Skin of body (tissue), 3 donors: ENCODE measurements at places on chromosomes 3 and 15.

GRCh38 chr15:35399901-35400300, 146.1 kb downstream of the DPH6 start:
- DNase-seq: peak; percentile 59

GRCh38 chr15:42737529-42738328, 801 bp upstream of the CDAN1 start:
- peak; percentile 21 for DNase-seq

DNA sequence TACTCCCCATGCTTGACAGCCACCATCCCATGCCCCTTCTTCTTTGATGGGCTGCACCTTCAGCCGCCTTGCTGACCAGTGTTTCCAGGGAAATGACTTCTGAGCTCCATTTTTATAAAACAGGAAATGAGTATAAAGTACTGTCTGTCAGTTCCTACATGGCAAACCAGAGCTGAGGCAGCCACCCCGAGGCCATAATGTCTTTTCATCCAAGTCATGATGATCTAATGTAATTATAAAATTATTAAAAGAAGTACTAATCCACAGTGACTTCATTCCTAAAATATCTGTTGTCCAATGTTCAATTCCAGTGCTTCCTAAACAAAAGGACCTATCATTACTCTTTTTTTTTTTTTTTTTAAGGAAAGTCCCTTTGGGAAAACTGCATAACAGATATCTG, 75.2 kb upstream of the HERC1 start:
- no peak for DNase-seq

DNA sequence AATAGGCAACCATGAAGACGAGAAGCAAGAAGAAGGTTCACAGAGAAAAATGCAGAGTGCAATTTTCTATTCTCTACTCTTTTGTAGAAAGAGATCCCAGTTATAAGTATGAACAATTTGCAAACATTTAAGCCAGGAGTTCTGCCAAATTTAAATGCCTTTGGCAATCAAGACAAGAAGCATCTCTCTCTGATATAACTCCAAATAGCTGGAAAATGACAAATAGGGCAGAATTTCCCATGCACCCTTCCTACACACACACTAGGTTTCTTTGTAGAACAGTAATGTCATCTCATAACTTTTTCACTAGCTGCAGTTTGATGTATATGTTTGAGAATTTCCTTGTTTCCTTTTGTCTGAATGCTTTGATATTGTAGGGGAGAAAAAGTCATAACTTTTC, 333.5 kb upstream of the AZI2 start:
- DNase-seq: peak; percentile 10

DNA sequence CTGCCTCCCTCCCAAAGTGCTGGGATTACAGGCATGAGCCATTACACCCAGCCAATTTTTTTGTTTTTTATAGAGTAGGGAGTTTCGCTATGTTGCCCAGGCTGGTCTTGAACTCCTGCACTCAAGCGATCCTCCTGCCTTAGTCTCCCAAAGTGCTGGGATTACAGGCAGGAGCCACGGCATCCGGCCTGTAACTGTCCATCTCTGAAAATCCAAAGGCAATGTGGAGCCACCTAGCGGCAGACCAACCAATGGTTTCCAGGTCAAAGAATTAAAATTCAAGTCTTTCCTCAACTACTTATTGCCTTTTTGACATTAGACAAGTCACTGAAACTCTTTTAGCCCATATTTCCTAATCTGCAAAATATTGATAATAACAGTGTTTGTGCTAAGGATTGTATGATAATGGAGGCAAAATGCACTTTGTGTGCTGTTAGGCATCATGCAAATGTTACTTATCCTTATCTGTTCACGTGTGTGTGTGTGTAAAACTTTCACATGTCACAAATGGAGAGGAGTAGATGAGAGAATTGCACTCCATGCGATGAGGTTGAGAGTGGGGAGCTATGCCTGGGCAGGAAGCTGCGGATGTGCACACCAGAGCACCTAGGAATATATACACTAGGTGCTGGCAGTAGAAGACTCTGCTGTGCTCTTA, 48.7 kb downstream of the COL8A1 start:
- DNase-seq: no peak

DNA sequence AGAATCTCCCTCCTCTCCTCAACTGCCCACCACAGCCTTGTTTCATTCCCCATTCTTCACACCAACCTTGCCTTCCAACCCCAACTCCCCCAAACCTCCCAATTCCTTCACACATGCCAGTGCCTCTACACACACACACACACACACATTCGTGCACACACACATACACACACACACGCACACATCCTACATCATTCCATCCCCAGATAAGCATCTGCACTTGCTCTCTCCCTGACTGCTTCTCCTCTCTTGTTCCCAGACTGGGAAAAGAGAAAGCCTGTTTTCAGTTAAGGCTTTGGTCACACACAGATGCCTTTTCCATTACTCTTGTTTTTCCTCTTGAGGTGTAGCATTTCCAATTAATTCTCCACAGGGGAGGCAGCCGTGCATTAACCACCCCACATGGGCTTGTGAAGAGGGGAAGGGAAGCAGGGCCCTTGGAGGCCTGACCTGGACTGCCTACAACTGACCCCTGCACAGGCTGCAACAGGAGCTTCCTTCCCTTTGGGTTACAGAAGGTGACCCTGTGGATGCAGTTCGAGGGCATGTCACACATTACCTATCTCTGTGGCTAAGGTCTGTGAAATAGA, 32.0 kb upstream of the BOC start:
- no peak for DNase-seq

- DNase-seq: no peak
These were observed 588.3 kb upstream of the LMCD1 start for GRCh38 chr3:7913283-7913682.

- DNase-seq: no peak
These were observed 37.9 kb downstream of the LMLN start for GRCh38 chr3:197997936-197998335.

- no peak for DNase-seq
These were observed 8.0 kb downstream of the ANKDD1A start for GRCh38 chr15:64919721-64920120.

DNA sequence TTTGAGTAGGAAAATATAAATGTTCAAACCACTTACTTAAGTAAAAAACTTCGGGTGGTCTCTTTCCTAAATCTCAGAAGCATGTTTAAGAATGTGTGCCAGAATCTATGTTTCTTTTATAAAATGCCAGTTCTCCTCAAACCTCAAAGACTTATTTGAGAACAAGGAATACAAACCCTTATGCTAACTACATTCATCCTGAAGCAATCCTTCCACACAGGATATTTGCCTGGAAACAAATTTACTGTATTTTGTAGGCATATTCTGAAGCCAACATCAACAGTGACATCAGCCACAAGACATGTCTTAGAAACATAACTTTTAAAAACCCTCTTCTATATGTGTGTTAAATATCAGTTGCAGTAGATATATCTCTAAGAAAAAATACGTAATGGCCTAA, 1077.0 kb downstream of the ROBO1 start:
- no peak for DNase-seq

- no peak for DNase-seq
These were observed 16.4 kb downstream of the ETV5 start for GRCh38 chr3:186092360-186093070.

DNA sequence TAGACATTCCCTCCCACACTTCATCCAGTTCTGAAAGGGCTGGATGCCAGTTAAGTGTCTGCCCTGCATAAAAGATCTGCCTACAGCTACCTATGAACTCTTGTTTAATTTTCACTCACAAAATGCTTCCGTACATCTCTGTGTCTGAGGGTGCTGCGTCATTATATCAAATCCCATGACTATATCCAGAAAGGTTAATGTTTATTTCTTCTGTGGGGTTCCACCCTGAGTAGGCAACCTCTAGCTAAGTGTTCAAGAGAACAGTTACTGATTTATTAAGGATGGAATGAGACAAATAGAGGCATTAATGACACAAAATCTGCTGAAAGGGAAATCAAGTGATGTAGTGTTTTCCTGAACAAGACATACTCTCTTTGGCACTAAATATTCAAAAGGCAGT, 220.2 kb downstream of the MTHFS start:
- no peak for DNase-seq
